NCI-H1694 treated with DMSO at 0.1 percent for 48 hours (cell line): ENCODE measurements at places on chromosomes 3 and 15.

GRCh38 chr3:182136008-182136910 lies 424.5 kb downstream of the SOX2 start:
- DNase-seq: no peak

GRCh38 chr3:187870360-187871203 lies 125.3 kb upstream of the BCL6 start:
- no peak for DNase-seq

DNA sequence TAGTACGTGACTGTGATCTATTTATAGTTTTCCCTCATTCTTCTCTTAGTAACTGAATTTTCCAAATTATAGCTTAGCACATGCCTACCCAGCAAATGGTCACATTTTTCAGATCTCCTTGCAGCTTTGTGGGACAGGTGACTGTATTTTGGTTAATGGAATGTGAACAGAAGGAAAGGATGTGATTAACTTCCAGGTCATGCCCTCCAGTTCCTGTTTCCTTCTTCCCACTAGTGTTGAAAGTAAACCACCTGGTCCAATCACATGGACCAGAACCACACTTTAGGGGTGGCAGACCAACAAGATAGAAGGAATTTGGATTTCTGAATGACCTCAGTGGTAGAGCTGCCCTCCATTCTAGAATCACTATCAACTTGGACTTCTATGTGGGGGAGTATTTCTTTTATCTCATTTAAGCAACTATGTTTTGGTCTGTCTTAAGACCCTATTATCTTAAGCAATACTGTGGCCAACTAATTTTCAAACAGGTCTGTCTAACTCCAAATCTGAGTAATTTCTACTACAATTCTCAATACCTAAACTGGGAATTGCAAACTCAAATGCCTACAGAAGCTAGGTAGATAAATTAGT lies 76.0 kb upstream of the TSC22D2 start:
- DNase-seq: no peak

- DNase-seq: no peak
Measured at GRCh38 chr15:101675015-101675414, 22.8 kb upstream of the TM2D3 start.

DNA sequence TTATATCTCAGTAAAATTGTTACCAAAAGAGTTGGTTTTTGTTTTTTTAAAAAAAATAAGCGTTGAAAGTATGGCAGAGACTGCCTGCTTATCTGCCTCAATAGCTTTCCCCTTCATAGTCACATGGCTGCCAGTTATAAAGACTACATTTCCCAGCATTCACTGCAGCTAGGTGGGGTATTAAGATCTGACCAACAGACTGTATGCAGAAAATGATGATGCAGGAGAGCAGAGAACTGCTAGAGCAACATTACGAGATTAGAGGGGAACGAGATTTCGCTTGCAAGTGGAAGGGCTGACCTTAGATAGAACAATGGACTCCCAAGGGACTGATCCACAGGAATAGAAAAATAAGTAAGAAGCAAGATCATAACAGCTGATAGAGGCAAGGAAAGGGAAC lies 14.3 kb downstream of the RHOA start:
- no peak for DNase-seq

GRCh38 chr15:70503798-70504298 lies 259.5 kb downstream of the UACA start:
- no peak for DNase-seq
